ENCODE measurements at places on chromosomes 1 and 21.
A peak's percentile ranks its signal among the peaks of the same experiment; 100 is the strongest.

DNA sequence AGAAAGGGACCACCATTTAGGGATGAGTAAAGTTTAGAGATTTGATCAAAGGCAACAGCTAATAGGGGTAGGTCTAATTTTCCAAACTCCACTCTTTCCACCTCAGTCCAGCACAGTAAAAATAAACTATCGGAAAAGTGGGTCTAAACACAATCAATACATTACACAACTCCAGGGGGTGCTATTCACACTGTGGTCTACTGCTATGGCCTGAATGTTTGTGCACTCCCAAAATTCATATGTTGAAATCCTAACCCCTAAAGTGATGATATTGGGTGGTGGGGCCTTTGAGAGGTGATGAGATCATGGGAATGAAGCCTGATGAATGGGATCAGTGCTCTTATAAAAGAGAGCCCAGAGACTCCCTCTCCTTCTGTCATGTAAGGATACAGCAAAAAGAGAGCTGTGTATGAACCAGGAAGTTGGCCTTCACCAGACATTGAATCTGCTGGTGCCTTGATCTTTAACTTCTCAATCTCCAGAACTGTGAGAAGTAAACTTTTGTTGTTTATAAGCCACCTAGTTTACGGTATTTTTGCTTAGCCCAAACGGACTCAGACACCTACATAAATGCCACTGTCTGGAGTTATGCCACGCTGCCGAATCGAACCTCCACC, 193.9 kb downstream of the OMA1 start:
- no peak for DNase-seq

DNA sequence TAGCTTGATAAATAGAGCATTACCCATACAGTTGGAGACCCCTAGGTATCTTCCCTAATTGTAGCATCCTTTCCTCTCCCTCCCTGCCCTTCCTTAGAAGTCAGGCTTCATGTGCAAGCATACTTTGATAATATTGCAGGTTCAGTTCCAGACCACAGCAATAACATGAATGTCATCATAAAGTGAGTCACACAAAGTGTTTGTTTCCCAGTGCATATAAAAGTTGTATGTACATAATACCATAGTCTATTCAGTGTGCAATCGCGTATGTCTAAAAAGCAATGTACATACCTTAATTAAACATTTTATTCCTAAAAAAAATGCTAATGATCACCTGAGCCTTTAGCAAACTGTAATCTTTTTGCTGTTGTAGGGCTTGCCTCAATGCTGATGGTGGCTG, 33.4 kb upstream of the KAZN start:
- no peak for DNase-seq

GRCh38 chr1:39895731-39896480, 5.8 kb downstream of the MYCL start:
- no peak for DNase-seq

DNA sequence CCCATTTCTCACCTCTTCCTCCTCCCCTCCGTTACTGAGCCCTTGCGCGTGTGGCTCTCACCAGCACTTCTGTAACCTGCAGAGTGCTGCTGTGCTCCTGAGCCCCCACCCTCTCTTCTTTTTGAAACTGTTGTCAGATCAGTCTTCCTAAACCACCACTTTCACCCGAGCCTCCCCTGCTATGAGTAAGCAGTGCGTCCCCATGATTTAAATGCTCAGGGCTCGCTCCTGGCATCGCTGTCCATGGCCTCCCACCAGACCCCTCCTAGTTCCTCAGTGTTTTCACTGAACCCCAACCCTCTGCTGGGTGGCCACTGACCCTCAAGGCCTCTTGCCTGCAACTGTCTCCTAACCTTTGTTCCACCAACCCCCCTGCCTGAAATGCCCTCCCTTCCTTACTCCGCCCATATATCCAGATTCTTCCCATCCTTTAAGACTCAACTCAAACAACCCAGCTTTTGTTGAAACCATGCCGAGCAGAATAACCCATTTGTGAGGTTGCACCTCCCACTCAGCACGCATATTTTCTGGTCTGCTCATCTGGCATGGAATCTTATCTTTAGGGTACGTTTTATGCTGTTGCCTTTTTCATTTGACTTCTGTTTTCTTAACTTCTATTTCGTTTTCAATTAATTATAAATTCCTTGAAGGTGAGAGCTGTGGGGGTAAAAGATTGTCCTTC, 64.5 kb upstream of the FAM3B start:
- DNase-seq, result no peak

DNA sequence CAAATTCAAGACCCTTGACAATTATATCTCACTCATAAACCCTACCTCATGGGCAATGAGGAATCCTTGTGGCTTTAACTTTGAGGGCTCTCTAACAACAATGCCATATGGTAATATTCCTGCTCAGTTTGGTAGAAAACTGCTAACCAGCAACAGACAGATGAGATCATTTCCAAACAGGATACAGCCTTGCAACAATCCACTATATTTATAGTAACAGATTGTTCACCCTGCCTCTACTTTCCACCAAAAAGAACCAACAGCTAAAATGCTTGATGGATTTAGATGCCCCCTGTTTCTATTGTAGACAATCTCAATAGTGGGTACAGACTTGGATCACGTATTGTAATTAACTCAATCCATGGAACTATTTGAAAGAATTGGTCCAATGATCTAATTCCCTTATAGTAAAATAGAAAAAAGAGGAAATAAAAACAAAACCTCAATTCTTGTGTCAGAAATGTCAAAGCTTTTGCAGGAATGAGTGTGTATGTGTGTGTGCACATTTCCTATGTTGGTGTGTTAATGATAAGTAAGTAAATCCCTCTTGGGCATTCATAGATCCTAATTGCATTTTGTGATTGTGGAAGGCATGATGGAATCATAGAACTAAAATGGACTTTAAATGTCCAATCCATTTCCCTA, 100.0 kb upstream of the EDEM3 start:
- DNase-seq, result peak; percentile 84

DNA sequence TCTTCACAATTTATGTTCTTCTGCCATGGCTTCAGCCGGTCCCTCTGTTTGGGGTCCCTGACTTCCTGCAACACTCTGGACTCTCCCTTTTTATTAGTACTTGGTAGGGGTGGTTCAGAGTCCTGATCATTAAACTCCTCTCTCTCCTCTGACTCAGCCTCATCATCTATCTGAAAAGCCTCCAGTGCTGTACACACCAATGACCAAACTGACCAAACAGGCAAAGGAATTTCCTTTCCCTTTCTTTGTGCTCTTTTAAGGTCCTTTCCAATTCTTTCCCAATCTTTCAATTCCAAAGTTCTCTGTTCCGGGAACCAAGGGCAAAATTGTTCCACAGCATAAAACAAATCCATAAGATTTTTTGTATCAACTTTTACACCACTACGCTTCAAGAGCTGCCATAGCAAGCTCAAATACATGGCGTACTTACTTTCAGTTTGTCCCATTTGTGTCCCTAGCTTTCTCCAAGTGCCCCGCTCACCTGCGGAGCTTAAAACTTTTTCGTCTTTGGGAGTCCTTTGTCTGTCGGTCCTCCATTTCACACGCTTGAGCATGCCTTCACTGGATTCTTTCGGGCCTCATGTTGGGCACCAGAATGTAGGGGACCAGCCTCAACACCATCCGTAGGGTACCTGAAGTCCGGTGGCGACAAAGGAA, 9.6 kb downstream of the DAP3 start:
- no peak for DNase-seq
